ENCODE measurements at places on chromosomes 11 and 22.

GRCh38 chr11:86069408-86070101 lies 671 bp upstream of the PICALM start:
- DNase-seq = peak; percentile 29

DNA sequence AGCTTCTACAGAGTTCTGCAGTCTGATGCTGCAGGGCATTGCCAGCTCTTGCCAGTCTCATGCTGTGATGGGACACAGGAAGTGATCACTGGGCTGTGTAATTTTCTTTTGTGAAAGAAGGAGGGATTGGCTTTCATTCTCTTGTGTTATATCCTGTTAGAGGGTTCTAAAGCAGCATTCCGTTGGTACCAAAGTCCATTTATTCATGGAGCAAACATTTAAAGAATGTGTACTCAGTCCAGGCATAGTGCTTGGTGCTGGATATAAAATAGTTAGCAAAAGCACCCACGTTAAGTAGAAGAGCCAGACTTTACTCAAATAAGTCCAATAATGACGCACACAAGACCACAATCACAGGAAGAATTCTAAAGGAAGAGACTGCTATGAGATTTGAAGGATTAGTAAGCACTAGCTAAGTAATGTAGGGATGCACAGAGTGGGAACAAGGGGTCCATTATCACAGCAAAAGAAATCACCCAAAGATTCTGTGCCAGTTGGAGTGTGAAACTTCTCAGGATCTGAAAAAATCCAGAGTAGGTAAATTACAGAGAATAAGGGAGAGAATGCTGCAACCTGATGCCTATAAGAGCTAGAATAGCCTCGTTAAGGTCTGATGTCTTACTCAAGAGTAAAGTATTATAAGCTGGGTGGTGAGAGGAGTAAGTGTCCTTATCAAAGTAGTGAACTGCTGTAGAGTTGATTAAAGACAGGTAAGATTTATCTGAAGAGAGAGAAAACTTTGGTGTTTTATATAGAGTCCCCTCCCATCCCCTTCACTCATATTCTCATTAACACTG lies 728.3 kb downstream of the METTL15 start:
- DNase-seq = no peak

DNA sequence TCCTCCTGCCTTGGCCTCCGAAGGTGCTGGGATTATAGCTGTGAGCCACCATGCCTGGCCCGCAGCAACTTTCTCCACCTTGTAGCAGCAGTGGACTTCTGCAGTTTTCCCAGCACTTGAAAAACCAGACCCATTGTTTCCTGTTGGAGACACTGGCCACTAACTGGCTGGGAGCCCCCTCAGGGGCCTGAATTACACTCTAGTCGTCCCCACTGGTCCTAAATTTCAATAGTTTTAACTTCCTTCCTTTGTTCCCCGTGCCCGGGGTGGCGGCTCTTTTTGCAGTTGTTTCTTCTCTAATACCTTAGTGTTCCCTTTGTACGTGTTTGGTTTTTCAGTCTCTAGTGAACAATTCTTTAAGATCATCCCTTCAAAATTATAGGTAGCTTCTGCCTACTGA lies 2.6 kb upstream of the MRGPRE start:
- DNase-seq = no peak

- no peak for DNase-seq
These were observed 192.6 kb downstream of the CASP12 start for GRCh38 chr11:104705490-104706190.

DNA sequence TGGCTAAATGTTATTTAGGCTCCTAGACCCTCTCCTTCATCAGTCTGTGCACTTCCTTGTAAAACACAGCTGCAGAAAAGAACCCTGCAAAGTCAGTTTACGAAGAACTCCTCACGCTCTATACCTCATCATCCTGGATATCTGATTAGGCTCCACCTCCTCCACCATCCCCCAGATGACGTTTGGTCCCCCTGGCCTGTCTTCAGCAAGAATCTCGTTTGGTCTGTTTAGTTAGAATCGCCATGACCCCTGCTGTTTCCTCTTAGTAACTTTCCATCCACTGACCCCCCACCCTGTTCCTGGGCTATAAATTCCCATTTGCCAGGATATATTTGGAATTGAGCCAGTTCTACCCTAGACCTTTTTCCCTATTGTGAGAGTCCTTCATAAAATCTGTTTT lies 214.1 kb downstream of the OPCML start:
- DNase-seq = peak; percentile 43

DNA sequence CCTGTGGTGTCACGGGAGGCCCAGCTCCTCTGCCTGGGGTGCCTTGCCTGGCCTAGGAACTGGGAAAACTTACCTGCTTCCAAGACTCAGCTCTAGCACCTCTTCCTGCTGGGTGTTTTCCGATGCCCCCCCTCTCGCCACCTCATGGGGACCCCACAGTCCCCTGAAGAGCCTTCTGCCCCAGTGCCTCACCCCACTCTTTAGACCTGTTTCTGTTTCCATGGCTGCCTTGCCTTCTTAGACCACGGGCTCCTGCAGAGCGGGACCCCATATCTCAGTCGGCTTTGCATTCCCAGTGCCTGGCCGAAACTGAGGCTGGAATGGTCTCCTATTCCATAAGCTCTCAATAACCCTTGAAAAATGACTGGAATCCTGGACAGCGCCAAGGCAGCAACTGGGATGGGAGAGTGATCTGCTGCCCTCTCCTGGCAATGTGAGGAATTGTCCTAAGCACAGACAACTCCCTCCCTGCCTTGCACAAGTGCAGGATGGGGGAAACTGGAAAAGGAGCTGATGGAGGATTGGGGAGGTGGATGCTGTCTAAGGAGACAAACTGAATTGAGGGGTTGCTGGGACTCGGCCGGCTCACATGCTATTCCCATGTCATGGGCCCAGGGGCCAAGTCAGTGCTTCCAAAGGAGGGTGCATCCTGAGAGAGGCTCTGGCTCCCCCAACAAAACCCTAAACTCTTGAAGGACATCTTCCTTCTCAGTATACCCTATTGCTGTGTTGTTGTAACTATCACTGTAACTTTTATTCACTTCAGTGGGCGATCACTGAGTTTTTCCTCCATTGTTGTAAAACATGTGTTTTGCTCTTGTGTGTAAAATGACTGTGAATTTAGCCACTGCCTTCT lies 26.6 kb upstream of the IL17RA start:
- DNase-seq = peak; percentile 57

DNA sequence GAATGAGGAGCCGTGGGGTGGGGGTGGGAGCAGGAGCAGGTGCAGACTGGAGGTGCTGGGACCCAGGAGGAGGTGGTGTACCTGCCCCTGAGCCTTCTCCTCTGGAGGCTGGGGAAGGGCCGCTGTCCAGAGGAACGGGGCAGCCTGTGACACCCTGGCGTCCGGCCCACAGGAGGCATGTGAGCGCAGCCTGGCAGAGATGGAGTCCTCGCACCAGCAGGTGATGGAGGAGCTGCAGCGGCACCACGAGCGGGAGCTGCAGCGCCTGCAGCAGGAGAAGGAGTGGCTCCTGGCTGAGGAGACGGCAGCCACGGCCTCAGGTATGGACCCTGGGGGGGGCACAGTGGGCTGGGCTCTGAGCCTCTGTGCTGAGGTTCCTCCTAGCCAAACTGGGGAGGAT lies 42.2 kb upstream of the GCAT start:
- no peak for DNase-seq

DNA sequence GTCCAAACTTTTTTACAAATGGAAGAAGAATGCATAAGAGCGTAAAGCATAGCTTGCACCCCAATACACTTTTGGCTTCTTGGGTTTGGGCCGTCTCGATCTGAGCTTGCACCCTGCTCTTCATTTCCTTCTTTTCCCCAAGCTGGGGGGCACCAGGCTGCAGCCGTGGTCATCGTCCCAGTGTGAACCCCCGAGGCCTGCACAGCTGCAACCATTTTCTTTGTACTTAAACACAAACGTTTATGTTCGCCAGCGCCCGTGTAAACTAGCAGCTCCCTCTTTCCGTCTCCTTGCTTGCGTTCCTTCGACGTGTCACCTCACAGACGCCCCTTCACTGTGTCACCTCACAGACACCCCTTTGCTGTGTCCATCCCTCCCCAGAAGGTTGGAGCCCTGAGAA lies 10.1 kb downstream of the KRTAP5-5 start:
- no peak for DNase-seq

DNA sequence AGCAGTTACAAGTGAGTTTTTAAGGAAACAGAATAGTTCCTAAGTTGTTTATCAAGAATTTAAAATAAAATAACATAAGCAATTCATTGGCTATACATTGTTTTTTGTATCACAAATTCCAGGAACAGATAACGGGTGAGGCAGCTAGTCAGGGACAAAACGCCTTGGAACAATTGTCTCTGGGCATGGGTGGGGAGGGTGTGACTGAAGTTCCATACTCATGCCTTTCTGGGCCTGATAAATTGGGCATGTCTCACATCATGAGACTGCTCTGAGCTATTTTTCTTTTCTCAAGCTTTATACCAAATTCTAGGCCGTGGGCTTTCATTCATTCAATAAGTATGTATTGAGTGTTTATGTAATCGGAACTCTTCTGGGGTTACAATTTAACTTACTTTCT lies 21.6 kb downstream of the FOLR3 start:
- DNase-seq = no peak

DNA sequence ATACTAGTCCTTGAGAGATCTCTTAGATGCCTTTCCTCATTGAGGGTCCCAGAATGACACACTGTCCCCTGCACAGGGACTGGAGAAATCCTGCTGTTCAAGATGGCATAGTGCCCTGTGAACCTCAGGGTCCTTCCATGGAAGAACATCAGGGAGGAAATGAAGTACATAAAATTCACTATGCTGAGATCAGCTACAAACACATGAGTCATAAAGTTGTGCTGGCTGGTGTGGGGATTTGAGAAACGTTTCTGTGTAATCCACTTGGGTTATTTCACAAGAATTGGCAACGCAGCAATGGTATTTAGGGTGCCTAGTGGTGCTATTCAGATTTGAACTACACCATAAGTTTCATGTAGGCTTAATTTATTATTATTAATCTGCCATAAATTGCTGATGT lies 174.4 kb downstream of the MAML2 start:
- no peak for DNase-seq

- DNase-seq = no peak
These were observed 42.7 kb downstream of the SIK2 start for GRCh38 chr11:111644922-111645321.

- DNase-seq = no peak
These were observed 3.7 kb upstream of the COMT start for GRCh38 chr22:19937616-19938473.

GRCh38 chr22:19875061-19875530 lies 20.4 kb upstream of the GNB1L start:
- no peak for DNase-seq

- no peak for DNase-seq
These were observed 6.8 kb downstream of the CACNA1I start for GRCh38 chr22:39577366-39577765.

DNA sequence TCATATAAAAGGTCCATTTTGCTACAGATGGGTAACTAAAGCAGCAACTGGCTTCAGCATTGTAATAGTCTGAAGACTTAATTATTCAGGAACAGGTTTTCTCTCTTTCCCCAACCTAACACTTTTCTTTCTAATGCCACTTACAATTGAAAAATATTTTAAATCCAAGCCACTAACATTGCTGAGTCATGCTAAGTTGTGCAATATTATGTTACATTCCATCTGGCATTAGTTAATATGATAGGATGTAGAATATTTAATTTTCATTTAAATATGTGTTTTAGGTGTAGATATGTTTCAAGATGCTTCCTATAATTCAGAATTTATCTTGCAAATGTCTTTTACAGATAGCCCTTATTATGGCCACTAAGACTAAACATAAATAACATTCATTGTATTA lies 98.6 kb downstream of the KIF18A start:
- no peak for DNase-seq

- DNase-seq = no peak
These were observed 42.1 kb downstream of the SCUBE1 start for GRCh38 chr22:43300891-43301676.

- no peak for DNase-seq
These were observed 62.1 kb upstream of the ARFGAP3 start for GRCh38 chr22:42919199-42919598.

GRCh38 chr11:7208391-7208790 lies 43.3 kb upstream of the SYT9 start:
- no peak for DNase-seq

DNA sequence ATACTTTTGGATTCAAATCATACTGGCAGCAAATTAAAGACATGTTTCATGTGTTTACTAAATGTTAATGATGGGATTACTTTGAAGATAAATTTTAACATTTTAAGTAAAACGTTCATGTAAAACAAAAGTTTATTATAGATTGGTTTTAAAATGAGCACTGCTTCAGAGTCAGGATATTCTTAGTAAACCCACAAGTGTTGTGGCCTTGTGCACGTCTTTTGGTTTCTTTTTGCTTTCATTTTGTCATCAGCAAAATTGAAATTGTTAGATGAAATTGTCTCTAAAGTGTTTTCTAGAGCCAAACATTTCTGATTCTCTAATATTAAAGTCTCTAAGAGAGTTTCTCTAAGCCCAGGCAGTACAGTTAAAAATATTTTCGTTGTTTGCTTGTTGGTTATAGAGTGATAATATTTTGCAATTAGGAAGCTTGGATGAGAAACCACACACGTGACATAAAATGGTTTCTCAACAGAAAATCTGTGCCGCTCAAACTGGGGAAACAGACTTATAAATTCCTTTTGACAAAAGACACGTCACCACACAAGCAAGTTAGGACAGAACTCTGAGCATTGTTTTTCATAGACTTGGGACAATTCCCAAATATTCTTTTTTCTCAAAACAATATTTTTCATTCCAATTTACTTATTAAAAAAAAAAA lies 164.4 kb downstream of the TEAD1 start:
- no peak for DNase-seq

DNA sequence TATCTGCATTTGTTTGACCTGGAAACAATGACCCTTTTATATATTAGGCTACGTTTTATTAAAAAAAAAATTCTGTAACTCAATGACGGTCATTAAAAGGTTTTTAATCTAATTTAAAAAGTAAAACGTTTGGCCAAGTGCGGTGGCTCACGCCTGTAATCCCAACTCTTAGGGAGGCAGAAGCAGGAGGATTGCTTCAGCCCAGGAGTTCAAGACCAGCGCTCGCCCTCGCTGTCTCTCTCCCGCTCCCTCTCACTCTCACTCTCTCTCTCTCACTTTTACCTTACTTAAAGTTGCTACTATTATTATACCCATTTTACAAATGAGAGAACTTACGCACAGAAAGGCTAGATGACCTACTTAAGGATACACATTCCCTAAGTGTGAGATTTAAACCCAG lies 814 bp upstream of the NARS2 start:
- no peak for DNase-seq

- no peak for DNase-seq
These were observed 31.8 kb upstream of the FLI1 start for GRCh38 chr11:128662076-128662475.

- DNase-seq = no peak
These were observed 284.6 kb downstream of the GUCY1A2 start for GRCh38 chr11:106733635-106734034.
